ENCODE measurements at places on chromosomes 1 and 21.

DNA sequence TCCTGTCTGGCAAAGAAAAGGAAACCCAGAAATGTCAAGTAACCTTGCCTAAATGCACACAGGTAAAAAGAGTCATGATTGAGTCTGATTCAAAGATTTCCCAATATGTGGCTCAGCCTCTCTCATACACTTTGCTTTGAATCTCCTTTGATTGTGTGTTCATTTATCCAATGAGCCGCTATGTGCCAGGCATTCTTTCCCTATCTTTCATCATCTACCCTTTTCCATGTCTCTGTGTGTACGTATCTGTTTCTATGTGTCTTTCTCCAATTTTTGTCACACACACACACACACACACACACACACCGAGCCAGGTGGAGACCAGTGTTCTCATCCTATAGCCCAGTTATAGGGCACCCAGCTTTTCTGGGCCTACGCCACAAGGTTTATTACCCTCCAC, 35.7 kb upstream of the BCL9 start:
- DNase-seq, result no peak

GRCh38 chr1:117638141-117638540, 32.3 kb downstream of the TENT5C start:
- DNase-seq, result no peak

DNA sequence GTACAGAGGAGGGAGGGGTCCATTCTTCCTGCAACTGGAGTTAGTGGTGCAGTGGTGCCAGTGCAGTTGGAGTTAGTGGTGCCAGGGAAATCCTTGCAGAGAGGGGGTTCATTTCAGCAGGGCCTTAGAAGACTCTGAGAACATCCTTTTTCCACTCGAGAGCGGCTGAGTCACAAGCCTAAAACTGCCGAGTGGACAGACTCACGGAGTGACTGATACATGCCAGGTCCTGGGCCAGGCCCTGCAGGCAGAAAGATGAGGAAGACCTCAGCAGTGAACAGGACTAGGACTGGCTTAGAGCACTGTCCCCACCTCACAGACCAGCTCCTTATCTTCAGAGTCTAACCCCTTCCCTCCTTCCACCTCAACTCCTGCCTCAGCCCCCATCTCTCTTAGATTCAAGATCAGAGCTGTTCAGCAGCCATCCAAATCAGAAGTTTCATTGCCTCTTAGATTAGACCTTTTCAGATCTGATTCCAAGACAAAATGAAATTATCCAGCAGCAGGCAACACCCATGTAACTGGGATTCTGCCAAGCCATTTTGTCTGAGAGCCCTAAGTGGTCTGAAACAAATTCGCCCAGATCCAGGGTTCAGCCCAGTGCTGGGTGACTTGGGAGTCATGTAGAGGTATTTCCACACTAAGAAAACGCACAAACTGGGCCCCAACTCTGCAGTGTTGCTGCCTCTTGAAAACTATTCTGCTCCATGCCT, 12.7 kb upstream of the IKBKE start:
- DNase-seq, result no peak

DNA sequence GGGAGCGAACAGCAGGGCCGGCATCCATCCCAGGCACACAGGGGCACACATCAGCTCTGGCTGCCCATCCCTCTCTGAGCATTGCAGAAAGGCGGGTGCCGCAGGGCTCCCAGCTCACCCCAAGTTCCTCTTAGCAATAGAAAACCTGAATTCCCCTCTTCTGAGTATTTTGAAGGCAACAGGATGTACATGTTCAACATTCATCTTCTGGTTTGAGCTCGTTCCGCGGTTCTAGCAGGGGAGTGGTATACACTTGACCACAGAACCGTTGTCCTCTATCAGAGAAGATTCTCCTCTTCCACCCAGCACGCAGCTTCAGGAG, 23.6 kb downstream of the ACTA1 start:
- no peak for DNase-seq

GRCh38 chr21:31382060-31382459, 38.0 kb upstream of the TIAM1 start:
- no peak for DNase-seq

DNA sequence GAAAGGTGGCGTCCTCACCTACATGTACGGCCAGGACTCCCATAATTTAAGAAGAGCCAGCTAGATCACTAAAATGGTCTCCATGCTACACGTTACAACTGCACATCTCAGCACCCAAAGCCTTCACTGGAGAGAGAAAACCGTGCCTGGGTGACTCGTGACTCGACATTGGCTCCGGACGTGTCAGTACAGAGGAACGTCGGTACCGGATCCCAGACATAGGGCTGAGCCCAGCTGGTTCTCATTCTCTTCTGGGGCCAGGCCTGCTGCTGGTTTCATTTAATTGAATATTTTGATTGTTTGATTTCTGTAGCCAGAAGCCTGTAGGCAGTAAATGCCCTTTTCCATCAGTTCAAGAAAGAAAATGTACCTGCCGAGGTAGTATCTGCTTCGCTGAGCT, 93.1 kb downstream of the HHIPL2 start:
- DNase-seq, result no peak

DNA sequence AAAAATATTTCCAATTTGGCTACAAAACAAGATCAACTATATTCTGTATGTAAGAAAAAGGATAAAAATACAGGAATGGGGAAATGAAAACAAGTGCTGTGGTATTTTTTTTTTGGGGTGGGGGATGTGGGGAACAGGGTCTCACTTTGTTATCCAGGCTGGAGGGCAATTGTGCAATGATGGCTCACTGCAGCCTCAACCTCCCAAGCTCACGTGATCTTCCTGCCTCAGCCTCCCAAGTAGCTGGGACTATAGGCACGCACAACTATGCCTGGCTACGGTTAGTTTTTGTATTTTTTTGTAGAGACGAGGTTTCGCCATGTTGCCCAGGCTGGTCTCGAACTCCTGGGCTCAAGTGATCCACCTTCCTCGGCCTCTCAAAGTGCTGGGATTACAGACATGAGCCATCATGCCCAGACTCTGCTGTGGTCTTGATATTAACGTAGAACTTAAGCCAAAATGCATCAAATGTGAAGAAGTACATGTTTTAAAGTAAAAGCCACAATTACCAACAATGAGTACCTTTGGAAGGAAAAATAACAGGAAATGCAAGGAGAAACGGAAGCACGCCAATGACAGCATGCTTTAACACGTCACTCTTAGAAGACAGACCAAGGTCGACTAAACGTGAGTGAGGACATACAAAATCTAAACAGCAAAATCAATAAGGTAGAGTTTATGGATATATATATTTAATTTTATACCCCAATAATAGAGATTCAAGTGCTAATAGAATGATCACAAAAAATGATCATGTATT, 8.8 kb upstream of the ABCB10 start:
- DNase-seq, result no peak

DNA sequence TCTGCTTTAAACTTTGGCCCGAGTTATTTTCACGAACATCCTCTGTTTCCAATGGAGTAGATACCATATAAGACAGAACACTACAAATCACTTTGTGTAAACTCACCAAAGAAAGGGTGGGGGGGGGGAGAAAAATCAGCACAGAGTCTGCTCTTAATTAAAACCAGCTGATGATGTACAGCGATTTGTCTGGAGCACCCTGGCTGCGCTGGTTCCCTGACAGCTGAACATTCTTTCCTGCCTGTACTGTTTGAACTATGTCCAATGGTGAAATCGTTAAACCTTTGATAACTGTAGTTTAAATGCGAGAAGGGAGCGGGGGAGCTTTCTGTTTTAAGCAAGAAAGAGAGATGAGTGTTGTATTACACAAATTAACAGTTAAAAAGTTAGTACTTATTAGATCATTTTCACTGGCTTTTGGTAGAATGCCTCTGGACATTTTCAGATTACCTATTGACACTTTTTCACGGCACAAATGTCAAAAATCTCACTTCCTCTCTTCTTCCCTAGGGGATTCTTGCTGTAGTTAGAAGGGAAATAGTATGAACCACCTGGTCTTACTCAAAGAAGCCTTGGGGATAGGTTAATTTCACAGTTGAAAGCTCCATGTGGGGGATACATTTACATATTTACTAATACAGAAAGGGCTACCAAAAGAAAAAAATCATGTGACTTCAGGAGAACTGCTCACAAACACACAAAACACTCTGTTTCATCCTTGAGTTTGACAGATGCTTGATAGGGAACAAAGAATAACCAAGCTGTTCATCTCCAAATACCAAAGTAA, 140.2 kb upstream of the RUNX1 start:
- no peak for DNase-seq

DNA sequence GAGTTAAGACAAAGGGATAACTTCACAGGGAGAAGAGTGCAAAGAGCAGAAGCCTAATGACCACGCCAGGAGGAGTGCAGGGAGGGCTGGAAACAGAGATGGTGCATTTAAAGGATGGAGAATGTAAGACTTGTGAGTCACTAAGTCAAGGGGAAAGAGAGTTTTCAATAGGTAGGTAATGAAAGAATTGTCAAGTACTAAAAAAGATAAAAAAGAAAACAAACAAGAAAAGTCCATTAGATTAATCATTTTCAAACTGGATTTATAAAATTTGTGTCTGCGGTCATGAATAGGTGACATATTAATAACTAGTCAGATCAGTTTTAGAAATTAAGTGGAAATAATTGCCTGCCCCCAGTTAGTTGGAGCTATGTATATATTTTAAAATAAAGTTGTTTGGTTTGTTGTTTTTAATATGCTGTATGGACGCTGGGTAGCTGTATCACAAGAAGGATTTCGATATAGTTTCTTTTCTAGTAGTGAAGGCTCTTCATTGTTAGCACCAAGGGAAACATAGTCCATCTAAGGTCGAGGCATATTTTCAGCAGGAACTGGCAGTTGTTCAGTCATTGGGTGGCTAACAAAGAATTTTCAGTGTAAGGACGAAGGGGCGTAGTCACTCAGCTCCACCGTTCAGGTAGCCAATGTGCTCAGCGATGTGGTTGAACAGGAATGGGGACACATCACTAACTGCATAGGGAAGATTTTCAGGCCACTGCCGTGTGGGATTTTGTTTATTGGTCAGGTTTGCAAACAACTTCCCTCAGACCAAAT, 203.0 kb downstream of the TGFB2 start:
- no peak for DNase-seq

- no peak for DNase-seq
Measured at GRCh38 chr1:223008808-223009207, 134.2 kb downstream of the TLR5 start.

GRCh38 chr1:213136190-213136917, 85.3 kb downstream of the RPS6KC1 start:
- no peak for DNase-seq

GRCh38 chr1:98176936-98177335, 256.1 kb upstream of the DPYD start:
- DNase-seq, result no peak

GRCh38 chr1:27868932-27869718, 3.2 kb upstream of the THEMIS2 start:
- DNase-seq, result peak; percentile 39

GRCh38 chr1:230091473-230092231, 24.6 kb downstream of the GALNT2 start:
- DNase-seq, result no peak

- no peak for DNase-seq
Measured at GRCh38 chr1:71834601-71835441, 447.5 kb downstream of the NEGR1 start.

DNA sequence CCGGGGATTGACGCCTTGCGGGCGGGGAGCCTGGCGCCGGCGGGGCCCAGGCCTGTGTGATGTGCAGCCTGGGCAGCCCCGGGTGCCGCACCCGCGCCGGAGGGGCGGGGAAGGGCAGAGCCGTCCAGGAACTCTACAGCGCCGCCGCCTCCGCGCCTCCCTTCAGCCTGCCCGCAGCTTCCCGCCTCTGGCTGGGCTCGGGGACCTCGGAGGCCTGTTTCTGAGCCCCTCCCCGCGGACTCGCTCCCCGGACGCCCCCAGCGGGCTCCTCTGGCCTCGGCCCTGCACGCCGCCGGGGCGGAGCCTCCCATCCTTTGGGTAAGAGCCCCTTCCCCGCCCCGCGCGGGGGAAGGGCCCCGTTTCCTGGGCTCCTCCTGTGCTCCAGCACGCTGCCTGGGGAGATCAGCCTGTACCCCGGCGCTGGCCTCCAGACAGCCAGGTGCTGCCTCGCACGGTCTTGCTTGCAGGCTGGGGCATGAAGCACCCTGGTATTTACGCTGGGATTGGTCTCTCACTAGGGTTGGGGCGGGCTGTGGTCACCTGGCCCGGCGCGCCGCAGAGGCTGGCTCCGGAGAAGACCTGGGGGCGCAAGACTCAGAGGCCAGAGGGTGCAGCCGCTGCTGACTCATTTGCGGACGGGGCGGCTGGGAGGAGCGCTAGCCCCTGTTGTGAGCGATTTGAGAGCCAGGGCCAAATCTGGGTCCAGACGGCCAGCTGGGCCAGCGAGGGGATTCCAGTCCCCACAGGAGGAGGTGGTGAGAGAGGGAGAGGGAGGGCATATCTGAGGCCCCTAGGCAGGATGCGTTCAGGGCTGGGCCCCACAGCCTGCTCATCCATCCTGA, 5.7 kb upstream of the ACOT11 start:
- peak; percentile 22 for DNase-seq

DNA sequence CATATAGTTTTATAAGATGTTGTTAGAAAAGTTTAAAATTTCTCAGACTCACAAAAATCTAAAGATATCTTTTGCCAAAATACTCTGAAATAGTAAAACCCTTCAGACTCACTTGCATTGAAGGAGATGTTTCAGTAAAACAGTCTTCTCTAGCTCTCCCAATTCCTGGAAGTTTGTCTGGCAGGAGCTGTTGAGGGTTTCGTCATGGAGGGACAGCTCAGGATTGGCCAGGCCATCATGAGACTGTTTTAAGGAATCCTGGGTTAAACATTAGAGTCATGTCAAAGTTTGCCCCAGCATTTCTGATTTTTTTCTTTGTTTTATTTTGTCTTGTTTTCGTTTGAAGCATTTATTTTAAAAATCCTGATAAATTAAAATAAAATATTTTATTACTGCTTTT, 293.8 kb upstream of the PBX1 start:
- DNase-seq, result no peak

- DNase-seq, result no peak
Measured at GRCh38 chr1:233086961-233087881, 136.8 kb downstream of the NTPCR start.
